ENCODE measurements at places on chromosomes 3 and 15.

DNA sequence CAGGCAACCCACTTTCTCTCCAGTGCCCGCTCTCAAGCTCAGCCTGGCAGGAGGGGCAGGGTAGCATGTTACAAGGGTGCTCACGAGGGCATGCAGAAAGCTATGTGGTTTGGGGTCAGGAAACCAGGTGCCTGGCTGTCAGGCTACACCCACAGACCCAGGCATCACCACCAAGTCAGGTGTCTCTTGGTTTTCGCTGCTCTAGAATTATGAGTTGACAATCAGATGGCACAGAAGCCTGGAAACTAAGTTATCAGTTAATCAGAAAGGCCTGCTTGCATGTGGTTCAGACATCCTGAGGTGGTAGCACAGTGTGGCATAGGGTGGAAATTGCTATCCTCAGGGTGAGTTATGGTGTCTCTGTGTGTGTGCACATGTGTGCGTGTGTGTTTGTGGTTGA, 16.2 kb upstream of the CCR9 start:
- peak; percentile 54 for DNase-seq

DNA sequence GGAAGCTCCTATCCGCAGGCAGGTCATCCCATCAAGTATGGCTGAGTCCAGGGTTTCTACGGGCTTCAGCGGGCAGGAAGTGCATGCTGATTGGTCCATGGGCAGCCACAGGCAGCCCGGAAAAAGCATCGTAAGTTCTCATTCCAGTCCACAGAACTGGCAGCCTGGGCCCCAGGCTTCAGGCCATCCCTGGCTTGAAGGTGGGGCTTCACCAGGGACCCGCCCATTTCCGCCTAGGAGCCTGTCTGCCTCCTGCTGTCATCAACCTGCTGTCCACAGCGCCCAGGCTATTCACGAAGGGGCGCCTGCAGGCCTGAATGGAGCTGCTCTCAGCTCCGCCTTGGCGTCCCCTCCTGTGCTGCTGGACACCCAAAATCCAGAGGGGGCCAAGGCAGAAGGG, 13.9 kb downstream of the PCYT1A start:
- no peak for DNase-seq

DNA sequence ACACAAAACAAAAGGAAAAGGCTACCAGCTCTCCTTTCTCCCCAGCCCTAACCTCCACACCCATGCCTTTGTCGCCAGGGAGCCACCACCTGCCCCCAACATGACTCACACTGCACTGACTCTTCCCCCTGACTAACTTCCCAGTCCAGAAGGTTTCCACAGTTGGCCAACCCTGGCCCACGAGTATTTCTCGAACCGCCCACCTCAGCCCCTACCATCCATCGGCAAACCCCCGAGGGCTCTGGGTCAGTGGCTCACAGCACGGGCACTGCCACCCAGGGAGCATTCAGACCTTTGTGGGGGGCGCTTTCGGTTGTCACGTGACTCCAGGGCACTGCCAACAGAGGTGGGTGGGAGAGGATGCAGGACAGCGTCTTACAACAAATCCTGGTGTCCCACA, 152.3 kb downstream of the LRRC28 start:
- no peak for DNase-seq

- DNase-seq: no peak
Observed at GRCh38 chr3:178436773-178437172, 99.5 kb upstream of the KCNMB2 start.

DNA sequence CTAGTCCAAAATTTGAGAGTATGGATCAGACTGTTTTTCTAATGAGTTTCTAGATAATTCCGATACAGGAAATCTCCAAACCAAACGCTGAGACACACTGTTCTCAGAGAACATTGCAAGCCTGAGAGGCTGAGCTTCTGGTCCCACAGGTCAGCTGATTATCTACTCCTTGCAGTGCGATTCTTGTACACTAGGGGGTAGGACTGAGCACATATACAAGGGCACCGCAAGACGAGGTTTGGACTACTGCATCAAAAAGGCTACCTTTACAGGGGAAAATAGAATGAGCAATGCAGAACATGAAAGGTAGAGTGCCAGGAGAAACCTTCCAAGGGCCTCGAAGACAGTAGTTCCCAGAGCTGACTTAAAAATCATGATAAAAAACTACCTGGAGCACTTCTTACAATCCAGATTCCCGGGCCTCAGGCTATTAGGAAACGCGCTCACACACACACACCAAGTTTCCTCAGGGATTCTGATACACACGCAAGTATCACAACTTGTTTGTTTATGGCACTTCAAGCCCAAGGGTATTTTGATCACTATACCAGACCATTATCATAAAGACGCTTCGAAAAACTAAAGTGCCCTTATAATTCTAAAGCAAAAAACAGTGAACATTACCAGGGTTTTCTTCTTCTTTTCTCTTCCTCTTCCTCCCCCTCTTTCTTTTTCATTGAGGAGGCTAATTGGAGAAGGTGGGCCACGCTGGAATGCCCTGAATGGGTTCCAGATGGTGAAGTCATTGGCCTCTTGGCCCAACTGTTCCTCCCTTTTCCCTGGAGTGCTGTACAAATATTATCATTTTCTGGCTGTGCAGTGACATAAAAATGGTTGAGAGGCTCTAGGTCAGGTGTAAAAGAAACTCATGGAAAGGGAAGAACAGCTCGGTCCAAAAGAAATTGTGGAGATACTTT, 61.8 kb downstream of the SLC12A8 start:
- DNase-seq: peak; percentile 69

- peak; percentile 1 for DNase-seq
Observed at GRCh38 chr3:79086514-79086913, 681.3 kb downstream of the ROBO1 start.

DNA sequence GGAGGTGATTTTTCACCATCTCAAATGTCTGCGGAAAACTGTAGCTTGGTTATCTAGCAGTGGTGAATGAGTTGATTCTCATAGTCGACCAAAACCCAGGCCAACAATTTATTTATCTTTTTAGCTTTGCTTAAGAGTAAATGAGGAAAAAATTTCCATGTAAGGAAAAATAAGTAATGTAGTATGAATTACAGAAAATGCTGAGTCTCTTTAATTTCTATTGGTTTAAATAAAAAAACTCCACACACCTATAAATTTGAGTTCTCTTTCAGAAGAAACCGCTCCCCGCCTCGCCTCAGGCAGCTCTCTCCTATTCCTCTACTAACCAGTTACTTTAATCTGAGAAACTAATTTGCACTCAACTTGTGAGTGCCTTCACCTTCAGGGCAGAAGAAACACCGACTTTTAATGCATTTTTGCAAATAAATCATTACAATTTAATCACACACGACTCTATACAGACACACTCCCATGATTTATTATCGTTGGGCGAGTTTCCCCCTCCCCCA, 540 bp upstream of the RSRC1 start:
- DNase-seq: no peak

DNA sequence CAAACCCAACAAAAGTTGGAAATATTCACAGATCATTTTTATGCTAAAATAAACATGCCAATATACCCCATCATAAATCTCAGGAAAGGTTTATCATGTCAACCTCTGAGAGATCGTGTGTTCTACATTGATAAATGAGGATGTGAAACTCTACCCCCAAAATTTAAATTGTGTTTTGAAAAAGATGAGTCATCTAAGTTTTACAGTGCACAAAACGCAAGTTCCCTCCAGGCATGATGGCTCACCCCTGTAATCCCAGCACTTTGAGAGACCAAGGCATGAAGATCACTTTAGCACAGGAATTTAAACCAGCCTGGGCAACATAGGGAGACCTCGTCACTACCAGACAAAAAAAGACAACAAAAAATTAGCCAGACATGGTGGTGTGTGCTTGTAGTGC, 1487.0 kb upstream of the GBE1 start:
- DNase-seq: no peak

- no peak for DNase-seq
Observed at GRCh38 chr15:55740981-55741832, 1.7 kb downstream of the PRTG start.

- DNase-seq: no peak
Observed at GRCh38 chr3:108887777-108888176, 65.2 kb downstream of the TRAT1 start.

DNA sequence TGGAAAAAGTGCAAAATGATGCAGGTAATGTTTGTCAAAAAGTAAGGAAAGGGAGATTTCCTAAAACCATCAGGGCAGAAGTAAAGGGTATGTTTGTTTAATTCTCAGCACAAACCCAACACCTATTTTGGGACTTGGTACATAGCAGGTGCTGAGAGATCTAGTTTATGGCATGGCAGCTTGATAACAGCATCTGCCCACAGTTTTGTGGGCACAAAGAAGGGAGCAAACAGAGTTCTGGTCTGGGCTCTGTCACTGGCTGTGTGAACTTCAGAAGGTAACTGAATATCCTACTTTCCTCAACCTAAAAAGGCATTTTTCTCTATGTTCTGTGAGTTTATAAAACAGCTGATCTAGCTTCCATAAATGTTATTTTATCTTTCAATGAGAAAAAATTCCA, 141.6 kb downstream of the PLCH1 start:
- DNase-seq: no peak

GRCh38 chr15:29700296-29700695, 122.0 kb downstream of the TJP1 start:
- DNase-seq: no peak

DNA sequence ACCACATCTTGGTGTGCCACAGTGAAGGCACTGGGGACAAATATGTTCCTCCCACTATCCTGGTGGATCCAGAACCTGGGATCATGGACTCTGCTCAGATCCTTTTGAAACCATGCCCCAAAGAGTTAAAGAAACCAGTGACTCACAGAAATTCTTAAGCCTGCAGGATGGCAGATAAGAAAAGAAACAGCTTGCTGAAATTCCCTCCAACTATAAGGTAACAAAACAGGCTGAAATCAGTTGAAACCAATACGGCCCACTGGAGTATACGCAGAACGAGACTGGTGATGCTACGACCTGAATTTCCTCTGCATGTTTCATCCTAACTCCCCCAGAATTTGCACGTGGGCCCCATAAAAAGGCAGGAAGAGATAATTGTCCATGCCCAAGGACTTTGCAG, 209.6 kb downstream of the TJP1 start:
- no peak for DNase-seq

DNA sequence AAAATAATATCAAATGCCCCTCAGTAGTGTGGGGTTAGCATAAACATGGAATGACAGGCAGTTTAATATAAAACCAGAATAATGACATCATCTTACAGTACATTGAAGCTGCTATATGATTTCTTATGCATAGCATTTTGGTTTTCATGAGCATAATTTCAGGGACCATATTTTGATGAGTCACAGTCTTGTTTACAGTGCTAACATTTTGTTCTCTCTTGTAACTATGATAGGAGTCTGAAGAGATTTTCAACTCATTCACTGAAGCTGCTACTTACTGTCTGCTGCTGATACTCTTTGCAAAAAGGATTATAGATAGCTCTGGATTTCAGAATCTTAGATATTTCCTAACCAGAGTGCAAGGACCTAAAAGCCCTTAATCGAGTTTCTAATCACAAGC, 92.6 kb upstream of the CCDC54 start:
- no peak for DNase-seq

- no peak for DNase-seq
Observed at GRCh38 chr3:120767106-120767505, 24.6 kb downstream of the GTF2E1 start.

DNA sequence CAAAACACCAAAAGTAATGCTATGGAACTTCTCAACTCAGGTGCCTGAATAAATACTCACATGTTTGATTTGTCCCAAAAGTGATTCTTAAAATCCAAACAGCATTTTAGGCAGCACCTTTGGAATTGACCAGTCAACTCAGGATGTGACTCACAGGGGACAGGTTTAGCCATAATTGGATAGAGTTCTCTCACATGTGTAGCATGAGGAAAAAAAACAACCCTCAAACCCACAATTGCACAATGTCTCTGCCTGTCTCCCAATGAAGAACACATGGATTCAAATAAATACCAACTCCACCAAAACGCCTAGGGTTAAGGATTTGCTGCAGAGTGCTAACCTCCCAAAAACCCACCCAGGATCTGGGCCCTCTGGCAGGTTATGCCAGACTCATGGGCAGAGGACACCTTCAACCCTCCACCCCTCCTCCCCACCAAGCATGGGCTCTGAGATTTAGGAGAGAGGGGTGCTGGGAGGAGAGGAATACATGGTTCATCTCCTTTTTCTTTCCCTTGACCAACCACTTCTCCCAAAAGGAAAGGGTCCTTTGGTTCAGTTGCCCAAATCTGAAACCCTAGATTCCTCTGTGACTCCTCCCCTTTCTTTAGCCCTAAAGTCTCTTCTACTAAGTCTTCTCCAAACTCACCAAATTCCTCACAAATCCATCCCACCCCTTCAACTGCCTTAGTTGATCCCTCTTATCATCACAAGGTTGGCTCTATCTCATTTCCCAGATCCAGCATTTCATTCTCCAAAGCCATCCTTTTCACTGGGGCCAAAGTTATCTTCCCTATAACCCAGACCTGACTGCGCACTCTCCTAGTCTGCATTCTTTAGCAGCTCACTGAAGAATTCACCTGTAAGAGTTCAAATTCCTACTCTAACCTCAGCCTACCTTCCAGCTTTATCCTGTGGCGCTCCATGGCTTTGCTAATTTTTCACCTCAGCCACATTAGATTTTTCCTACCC, 7.7 kb downstream of the RYK start:
- no peak for DNase-seq

- DNase-seq: no peak
Observed at GRCh38 chr3:89038869-89039268, 68.6 kb upstream of the EPHA3 start.

DNA sequence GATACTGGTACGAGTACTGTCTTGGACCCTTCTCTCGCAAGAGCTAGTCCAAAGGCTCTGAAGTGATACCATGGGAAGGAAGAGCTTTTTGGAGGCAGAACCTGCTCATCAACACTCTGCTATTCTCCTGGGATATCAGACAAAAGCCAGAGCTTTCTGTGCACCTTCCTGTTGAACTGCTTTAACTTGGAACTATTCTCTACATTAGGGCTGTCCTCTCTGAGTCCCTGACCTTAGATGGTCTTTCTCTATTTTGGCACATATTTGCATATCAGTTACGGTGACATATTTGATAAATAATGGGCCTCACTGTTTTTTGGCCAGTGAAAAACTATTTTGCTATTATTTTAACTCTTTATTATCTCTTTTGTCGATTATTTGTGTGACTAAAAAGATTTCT, 146.9 kb downstream of the TIGIT start:
- no peak for DNase-seq

- peak; percentile 70 for DNase-seq
Observed at GRCh38 chr15:45458746-45459403, 63.7 kb downstream of the SLC30A4 start.

- DNase-seq: no peak
Observed at GRCh38 chr3:155991847-155992246, 121.4 kb downstream of the GMPS start.

DNA sequence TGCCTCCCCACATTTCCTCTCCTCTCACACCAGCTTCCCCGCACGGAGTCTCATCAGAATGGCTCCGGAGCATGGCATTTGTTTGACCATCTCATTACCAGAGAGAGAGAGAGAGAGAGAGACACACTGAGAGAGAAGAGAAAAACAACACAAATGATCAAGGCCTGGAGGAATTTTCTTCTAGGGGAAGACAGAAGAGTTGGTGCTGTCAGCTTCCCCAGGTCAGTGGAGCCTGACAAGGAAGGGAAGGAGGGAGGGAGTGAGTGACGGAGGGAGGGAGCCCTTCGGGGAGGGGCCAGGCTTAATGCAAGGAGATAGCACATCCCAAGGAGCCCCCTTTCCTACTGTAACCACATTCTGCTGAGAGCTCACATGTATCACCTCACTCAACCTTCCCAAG, 9.1 kb downstream of the ST8SIA2 start:
- DNase-seq: no peak
